ENCODE measurements at places on chromosomes 6 and 20.
A peak's percentile ranks its signal among the peaks of the same experiment; 100 is the strongest.

DNA sequence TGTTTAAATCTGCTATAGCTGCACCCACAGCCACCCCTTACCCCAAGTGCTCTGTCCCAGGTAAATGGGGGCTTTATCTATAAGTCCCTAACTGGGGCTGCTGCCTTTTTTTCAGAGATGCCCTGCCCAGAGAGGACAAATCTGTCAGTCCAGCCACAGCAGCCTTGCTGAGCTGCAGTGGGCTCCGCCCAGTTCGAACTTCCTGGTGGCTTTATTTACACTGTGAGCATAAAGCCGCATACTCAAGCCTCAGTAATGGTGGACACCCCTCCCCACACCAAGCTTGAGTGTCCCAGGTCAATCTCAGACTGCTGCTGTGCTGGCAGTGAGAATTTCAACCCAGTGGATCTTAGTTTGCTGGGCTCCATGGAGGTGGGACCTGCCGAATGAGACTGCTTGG is 505.2 kb downstream of the CBLN4 start:
- no peak for DNase-seq

GRCh38 chr6:56227071-56227879 is 20.1 kb downstream of the COL21A1 start:
- peak; percentile 86 for DNase-seq

DNA sequence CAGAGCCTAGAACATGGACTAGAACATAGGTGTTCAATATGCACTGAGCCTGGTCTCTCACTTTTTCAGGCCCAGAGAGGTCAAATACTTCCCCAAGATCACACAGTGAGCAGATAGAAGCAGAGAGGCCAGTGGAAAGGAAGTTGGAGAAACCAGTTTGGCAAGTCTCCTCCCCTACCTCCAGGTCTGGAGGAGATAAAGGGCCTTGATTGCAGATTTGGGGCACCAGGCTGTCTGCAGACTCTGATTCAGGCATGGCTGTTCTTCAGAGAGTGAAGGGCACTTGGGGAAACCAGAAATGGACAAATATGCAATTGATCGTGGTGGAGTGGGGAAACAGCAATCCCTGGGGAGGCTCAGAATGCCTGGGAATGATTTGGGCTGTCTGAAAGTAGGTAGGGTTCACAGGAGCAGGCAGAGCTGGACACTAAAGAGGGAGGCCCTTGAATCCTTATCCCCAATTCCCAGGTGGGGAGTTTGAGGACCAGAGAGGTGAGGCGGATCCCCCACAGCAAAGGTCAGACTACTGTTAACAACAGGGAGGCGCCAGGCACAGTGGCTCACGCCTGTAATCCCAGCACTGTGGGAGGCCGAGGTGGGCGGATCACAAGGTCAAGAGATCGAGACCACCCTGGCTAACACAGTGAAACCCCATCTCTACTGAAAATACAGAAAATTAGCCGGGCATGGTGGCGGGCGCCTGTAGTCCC is 2.3 kb downstream of the PEDS1 start:
- DNase-seq = peak; percentile 58

GRCh38 chr6:90369024-90369519 is 72.4 kb upstream of the BACH2 start:
- DNase-seq = peak; percentile 99

GRCh38 chr6:133806382-133807140 is 82.4 kb upstream of the TCF21 start:
- DNase-seq = no peak

- no peak for DNase-seq
Observed at GRCh38 chr6:84766799-84767525, 2.6 kb upstream of the TBX18 start.

GRCh38 chr20:17226410-17227218 is at the start of gene PCSK2:
Gene PCSK2 (plus strand): TSS chr20:17227040. CDS start chr20:17227306, 266 bp downstream.
- peak; percentile 78 for DNase-seq

DNA sequence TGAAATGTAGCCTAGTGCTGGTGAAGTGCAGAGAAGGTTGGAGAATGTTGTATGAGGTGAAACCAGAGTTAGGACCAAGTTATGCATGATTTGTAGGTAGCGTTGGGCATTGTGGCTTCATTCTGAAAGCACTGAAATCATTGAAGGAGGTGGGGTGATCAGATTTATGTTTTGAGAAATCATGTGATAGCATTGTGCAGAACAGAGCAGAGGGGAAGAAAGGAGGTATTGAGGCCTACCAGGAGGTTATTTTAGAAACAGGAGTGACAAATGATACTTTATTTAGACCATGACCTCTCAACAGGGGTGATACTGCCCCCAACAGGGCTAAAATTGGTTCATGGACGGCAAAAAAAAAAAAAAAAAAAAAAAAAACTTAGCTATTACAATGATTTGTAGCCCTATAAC is 15.6 kb upstream of the HMGN3 start:
- no peak for DNase-seq

DNA sequence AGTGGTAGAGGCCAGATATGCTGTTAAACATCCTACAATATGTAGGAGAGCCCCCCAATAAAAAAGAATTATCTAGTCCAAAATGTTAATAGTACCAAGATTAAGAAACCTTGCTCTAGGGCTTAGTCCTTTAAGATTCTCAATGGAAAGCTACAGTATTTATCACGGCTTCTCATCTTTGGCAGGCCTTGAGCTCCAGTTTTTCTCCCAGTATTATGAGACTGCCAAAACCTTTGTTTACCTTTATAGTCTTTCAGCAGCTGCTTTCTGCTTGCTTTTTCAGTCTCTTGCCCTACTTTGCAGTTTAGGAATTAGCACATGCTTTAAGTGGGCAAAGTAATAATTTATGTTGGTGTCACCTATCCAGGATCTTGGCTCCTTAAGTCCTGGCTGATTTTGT is 59.7 kb downstream of the NHLRC1 start:
- DNase-seq = no peak

- no peak for DNase-seq
Observed at GRCh38 chr6:168671028-168671862, 230.3 kb downstream of the SMOC2 start.

GRCh38 chr6:30121446-30122366 is 8.8 kb upstream of the TRIM31 start:
- DNase-seq = no peak

GRCh38 chr6:143607974-143608373 is 69.8 kb upstream of the PHACTR2 start:
- no peak for DNase-seq

- no peak for DNase-seq
Observed at GRCh38 chr20:58449681-58450221, 60.7 kb downstream of the VAPB start.

DNA sequence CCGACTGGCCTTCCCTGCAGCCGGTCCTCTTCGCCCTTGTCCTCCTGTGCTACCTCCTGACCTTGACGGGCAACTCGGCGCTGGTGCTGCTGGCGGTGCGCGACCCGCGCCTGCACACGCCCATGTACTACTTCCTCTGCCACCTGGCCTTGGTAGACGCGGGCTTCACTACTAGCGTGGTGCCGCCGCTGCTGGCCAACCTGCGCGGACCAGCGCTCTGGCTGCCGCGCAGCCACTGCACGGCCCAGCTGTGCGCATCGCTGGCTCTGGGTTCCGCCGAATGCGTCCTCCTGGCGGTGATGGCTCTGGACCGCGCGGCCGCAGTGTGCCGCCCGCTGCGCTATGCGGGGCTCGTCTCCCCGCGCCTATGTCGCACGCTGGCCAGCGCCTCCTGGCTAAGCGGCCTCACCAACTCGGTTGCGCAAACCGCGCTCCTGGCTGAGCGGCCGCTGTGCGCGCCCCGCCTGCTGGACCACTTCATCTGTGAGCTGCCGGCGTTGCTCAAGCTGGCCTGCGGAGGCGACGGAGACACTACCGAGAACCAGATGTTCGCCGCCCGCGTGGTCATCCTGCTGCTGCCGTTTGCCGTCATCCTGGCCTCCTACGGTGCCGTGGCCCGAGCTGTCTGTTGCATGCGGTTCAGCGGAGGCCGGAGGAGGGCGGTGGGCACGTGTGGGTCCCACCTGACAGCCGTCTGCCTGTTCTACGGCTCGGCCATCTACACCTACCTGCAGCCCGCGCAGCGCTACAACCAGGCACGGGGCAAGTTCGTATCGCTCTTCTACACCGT is 6.1 kb downstream of the UBD start:
- DNase-seq = peak; percentile 84

DNA sequence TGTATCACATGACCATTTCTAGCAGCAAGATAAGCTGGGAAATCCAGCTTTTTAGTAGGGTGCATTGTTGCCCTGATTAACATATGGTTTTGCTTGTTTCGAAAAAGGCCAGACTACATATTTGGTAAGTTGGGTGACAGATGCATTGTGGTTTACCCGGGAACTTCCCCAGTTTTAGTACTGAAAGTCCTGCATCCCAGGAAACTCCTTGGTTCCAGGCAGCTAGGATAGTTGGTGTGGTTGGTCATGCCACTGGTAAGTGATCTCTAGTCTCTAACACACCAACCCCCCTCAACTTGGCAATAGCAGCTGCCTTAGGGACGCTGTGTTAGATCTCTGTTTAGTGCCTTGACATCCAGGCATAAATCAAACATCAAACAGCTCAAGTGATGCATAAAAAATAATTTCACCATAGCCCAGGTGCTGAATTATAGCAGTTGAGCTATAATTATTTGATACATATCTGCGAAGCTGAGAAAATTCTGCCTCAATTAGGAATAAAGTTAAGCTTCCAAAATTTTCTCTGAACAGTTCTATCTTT is 216.5 kb downstream of the TFAP2C start:
- DNase-seq = no peak

DNA sequence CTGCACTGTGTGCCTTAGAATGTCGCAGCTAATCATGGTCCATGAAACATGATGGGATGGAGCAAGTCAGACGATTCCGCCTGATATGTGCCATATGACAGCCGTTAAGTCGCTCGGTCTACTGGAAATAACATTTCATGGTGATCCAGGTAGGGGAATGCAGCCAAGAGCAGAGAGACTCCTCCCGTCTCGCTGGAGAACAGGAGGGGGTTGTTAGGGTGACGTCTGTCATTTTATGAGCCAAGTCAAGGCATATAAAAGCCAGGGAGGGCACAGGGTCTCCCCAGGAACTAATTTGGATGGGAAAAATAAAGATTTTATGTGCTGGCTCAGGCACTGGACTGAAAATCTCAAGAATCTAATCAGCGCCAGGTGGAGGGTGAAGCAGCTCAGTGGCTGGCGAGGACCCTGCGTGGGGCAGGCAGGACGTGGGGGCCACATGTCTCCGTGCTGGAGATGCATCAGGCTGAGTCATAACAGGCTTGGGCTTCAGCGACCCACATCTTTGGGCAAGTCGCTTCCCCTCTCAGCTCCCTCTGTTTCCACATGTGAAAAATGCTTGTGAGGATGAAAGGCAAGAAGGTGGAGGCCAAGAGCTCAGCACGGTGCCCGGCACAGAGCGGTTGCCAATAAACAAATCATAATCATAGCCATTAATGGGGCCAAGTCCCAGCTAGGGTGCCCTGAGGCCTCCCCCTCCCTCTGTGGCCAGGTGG is 234.6 kb downstream of the ANKRD60 start:
- peak; percentile 21 for DNase-seq

DNA sequence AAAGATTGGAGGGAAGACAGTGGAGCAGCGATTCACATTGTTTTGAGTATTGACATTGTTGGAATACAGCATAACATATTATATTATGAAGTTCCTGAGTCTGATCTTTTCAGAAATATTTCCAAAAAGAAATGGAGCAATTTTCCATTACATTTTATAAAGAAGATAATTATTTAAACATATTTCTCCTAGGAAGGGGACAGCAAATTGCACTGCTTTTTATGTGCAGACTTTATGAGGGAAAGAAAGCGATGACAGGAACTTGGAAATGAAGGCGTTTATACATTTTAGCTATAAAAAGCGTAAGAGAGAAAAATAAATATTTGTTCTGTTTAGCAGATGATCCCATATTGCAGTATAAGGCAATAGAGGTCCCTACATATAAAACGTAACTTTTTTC is 117.0 kb upstream of the EDN1 start:
- no peak for DNase-seq

GRCh38 chr6:5215799-5216198 is 45.0 kb downstream of the LYRM4 start:
- DNase-seq = no peak

DNA sequence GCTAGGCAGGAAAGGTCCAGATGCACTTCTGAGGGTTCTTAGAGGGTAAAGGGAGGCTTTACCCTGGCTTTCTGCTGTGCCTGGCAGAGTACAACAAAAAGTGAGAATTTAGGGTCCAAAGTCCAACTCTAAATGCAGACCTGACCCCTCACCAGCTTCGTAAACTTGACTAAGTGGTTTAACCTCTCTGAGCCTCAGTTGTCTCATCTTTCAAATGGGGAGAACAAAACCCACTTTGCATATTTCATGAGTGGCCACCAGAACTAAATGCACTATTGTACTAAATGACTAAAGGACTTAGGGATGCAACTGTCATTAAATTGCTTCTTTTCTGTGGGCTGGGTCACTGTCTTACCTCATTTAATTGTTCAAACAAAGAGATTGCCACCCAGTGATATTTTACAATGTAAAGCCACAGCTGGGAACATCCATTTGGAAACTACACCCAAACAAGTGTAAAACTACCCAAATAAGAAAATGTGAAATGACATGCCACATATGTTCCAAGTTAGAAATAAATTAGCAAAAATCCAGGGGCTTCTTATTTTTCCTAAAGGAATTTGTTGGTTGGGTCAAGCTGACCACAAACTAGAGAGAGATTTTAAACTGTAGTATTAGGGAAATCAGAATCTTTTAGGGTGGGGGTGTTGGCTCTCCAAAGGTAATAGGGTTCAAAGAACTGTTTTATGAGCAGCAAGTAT is 48.3 kb upstream of the RIN2 start:
- peak; percentile 71 for DNase-seq

GRCh38 chr6:44933108-44933507 is 395.0 kb upstream of the RUNX2 start:
- DNase-seq = no peak

- peak; percentile 42 for DNase-seq
Observed at GRCh38 chr6:30763618-30764489, 19.5 kb upstream of the IER3 start.

DNA sequence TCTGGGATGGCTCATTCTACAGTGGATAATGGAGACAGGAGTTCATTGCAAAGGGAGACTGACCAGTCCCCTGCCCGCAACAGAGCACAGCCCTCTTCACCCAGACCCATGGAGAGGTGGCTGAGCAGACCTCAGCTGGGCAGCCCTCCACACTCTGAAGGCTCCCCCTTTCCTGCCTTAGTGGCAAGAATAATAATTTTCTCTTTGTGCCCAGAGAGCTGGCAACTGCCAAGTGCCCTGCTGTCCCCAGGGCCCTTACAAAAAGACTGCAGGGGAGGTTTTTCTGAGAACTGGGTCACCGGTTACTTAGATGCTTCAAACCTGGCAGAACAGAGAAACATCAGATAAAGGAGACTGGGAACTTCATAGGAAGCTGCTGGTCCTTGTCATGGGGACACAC is 35.4 kb upstream of the ZNFX1 start:
- DNase-seq = no peak

Measured in adipocyte (in vitro differentiated cells).